ENCODE measurements at places on chromosomes 11 and 22.

DNA sequence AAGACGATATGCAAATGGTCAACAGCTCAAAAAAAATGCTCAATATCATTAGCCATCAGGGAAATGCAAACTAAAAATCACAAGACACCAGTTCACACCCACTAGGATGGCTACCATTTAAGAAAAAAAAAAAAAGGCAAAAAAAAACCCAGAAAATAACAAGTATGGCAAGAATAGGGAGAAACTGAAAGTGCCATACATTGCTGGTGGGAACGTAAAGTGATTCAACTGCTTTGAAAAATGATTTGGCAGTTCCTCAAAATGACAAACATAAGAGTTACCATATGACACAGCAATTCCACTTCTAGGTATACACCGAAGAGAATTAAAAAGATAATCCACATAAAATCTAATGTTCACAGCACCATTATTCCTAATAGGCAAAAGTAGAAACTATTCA is 47.5 kb downstream of the PICALM start:
- DNase-seq, result no peak

- DNase-seq, result no peak
Observed at GRCh38 chr11:15453211-15453765, 338.6 kb downstream of the INSC start.

DNA sequence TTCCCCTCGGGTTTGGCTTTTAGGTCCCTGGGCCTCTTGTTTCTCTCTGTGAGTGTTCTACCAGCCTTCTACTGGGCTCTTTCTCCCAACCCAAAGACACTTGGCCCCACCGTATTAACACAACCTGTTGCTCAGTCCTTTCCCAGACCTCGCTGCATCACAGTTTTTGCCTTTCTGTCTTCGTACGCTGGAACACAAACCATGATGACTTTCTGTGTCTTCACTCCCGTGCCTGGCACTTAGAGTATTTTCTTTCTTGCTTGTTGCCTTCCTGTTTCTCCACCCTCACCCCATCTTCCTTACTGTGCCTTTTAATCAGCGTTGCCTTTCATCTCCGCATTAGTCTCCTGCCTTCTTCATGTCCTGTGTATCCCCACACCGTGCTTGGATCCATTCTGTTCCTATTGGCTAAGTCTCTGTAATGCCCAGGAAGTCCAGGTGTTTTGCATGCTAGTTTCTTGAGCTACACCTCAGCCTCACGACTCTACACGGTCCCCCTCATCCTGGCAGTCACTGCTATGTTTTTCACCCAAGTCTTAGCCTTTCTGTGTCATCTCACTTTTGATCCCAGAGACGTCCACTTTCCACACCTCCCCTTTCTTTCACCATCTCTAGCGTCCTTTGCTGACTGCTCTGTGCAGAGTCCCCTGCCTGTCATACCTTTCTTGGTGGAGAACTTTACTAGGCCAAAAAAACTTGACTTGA is 1.6 kb downstream of the MARK2 start:
- no peak for DNase-seq

- no peak for DNase-seq
Observed at GRCh38 chr11:12989428-12990161, 19.5 kb upstream of the RASSF10 start.

DNA sequence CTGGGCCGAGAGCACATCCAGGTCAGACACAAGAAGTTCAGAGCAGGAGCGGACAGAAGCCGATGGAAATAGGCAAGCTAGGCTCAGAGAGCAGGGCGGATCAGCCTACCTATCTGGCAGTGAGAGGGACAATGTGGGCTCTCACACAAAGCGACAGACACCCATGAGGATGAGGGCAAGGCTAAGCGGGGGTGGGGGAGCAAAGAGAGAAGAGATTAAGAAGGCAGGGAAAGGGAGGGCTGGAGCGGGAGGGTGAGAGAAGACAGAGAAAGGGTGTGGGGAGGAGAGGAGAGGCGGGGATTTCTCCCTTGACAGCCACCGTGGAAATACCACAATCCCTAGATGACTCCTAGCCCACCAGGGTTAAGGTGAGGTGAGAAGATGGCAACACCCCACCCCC is 57.9 kb downstream of the BUD13 start:
- DNase-seq, result no peak

- no peak for DNase-seq
Observed at GRCh38 chr22:21587803-21588611, 20.5 kb downstream of the UBE2L3 start.

DNA sequence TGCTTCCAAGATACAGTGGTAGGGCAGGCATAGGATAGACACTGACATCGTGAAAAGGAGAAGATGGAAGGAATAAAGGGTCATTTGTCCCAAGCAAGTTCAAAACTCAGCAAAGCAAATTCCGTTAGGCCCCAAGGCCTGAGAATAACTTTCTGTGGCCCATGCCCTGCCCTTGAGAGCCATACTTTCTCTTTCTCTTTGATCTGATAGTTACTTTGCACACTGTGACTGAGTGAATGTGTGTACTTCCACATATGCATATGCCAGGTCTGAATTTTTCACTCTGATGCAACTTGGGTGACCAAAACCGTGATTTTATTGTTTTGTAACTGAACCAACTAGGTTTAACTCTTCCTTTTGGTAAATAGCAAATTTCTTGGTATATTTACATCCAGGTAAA is 371.5 kb downstream of the RAB38 start:
- DNase-seq, result no peak

- no peak for DNase-seq
Observed at GRCh38 chr22:39731481-39731880, 160.9 kb downstream of the CACNA1I start.

DNA sequence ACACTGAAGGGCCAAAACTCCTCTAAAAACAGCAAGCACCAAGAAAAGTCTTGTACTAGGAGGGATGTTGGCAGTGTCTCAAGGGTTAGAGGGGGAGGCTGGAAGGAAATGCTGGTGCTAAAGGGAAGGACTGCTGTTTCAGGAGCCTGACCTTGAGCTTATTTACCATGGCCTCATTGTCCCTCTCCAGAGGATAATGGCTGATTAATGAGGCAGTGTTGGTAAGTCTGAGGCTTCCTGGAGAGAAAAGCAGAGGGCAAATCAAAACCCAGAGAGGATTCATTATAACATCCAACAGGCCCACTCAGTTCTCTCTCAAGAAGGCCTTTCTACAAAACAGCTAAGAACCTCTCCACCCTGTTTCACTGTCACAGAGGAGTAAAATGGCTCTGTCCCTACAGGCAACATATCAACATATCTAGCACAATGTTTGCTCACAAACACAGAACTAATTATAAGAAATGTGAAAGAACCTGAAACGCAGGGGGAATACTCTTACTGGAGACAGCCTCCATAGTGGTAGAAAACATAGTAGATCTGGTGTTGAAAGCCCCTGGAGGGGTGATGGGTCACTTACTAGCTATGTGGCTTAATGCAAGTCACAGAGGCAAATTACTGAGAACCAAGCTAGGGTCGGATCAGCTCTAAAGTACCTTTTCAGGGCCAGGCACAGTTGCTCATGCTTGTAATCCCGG is 31.4 kb downstream of the NUMA1 start:
- DNase-seq, result no peak

DNA sequence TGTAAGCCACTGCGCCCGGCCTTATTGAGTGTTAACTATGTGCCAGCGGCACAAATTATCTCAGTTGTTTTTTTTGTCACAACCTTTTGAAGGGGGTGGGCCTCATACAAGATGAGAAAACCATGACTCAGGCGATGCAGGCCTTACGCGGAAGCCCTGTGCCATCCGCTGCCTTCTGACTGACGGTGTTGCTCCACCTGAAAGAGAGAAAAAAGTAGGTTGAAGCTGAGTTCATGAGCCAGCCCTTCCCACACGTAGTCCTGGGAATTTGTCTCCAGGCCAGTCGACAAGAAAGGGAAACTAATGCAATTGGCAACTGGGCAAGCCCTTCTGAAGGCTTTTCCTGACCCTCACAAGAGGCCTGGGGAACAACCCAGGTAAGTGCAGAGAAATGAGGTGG is 96.9 kb upstream of the CRYBB3 start:
- DNase-seq, result no peak

DNA sequence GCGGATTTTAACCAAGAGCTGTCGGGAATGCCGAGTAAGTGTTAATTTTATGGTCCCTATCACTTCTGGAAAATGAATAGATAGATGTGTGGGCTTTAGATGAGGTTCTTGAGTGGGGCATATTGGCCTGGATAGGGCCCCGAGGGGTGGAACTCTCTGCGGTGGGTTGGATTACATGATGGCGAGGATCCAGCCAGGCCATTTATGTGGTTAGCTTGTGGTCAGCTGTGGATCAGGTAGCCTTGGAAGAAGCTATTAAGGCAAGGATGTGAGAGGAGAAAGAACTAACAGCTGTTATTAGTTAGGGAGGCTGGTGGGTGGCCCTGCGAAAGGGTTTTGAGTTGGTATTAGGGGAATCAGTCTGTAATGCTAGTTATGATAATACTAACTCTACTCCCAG is 268.4 kb downstream of the NELL1 start:
- no peak for DNase-seq

DNA sequence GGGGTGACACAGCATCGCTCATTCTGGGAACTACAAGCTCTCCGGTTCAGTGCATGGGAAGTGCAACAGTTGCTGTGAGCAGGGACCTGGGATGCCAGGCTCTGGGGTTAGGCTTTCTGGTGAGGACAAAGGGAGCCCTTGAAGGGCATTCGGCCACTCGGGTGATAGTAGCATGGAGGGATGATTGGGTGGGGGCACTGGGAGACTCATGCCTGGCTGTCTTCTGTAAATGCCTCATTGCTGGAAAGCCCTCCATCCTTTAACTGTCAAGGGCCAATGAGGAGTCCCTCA is 9.9 kb downstream of the OAF start:
- no peak for DNase-seq

DNA sequence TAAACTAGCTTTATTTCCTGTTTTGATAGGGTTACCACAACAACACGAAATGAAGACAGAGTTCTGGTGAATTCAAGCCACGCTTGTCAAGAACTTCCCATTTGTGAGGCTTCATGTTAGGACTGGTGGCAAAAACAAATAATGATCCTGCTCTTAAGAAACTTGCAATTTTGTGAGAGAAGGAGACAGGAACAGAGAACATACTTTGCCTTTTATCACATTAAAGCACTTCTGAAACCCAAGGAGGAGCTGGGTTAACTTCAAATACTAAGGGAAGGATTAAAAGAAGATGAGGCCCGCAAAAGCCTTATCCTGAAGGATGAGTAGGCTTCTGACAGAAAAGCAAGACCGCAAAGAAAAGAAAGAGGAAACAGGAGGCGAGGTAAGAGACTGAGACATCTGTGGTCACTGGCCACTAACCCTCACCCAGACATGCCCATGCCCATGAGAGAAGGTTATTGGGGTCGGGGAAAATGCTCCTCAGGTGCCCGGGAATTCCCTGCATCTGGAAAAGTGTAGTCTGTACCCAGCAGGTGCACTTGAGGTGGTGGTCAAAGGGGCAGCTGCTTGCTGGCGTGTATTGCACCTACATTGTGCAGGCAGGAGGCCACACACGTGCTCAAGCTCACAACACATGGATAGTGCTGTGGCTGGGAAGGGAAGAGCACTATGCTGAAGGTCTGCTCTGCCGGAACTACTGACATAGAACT is 50.5 kb downstream of the MAPK1 start:
- no peak for DNase-seq

DNA sequence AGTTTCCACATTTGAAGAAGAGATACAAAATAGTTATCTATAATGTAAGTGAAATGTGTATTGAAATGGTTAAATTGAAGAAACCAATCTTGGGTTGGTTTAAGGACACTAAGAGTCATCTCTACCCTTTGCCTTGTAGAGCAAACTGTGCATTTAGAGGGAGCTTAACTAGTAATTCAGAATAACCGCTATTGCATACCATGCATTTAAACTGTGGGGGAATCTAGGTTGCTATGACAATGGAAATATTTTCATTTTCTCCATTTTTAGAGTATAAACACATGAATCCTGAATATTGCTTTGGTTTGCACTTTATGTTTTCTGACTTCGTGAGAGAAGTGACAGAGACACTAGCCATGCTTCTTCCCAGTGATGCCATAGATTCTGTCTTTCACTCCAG is 39.7 kb downstream of the FAT3 start:
- no peak for DNase-seq

- no peak for DNase-seq
Observed at GRCh38 chr11:117929142-117929915, at the start of gene TMPRSS13. TMPRSS13 (minus strand) TSS chr11:117929402; CDS start chr11:117929307, 95 bp downstream.

DNA sequence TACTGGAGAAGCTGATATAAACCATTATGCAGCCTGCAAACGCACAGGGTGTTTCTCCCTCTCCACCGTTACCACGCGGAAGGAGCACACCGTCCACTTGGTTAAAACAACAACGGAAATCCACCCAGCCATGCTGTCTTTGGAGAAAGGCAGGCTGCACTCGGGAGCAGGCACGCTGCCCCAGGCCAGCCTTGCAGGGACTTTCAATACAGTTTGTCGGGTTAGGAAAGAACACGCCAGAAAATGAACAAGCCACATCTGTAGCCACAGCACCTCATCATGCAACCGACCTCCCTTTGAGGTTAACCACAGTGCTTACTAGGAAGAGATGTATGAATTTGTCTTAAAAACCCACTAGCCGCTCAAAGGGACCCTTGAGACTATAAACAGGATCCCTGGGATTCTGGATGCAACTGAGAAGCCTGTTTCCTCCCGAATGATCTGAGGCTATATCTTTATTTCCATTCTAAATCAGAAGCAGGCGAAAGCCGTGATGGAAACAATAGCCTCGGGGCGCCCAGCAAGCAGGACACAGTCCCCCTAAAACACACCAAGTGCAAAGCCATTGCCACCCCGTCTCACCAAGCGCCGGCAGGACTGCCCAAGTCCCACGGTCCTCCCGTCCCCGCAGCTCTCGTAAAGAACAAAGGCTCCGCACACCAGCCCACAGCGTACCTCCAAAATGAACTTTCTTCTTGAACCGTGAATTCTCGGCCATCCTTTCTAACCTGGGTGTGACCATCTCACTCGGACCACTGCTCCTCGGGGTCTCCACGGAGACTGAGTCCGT is 318.9 kb downstream of the CTTN start:
- DNase-seq, result no peak

- DNase-seq, result no peak
Observed at GRCh38 chr11:32200136-32200847, 109.4 kb downstream of the RCN1 start.

DNA sequence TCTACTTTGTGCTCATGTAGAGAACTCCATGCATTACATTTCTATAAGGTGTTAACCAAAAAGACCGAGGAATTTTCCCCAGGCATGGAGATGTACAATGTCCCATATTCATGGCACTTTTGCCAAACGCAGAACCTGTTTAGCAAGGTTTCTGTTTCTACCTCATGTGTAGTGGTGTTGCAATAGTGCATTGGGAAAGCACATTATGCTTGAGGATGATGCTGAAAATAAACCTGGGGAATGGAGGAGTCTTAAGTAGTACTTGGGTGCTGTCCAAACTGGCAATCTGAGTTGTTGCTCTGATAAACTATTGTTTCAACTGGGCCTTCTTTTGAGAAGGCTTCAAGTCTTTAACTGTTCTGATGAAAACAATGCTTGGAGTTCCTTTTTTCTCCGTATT is 11.5 kb upstream of the MUC15 start:
- no peak for DNase-seq

Measured in activated CD8-positive, alpha-beta memory T cell treated with anti-CD3 and anti-CD28 coated beads for 1 hour (primary cell).